ENCODE measurements at places on chromosomes 5 and 9. TPM values are rescaled to one million over a fixed set of nuclear protein-coding genes. Genes with fewer than 3 reads are reported as not detected.

- no peaks in the 10 kb centered on the region for H3K4me1 ChIP-seq
- DNase-seq: no peak
- no peak overlapping the region for H3K27ac ChIP-seq
- H3K27me3 ChIP-seq: no peaks in the 10 kb centered on the region
Observed at GRCh38 chr5:171093598-171093997, 215.4 kb upstream of the TLX3 start.

The ADAMTS2 gene
- 24.3 TPM for total RNA-seq

GRCh38 chr5:111537141-111538024 is 25.0 kb upstream of the STARD4 start:
- no peaks in the 10 kb centered on the region for H3K36me3 ChIP-seq
- H3K27me3 ChIP-seq: no peaks in the 10 kb centered on the region
- H3K4me1 ChIP-seq: no peaks in the 10 kb centered on the region
- H3K4me3 ChIP-seq: no peak overlapping the region
- no peak for DNase-seq

The RARS1 gene
- total RNA-seq: 35.2 TPM

DNA sequence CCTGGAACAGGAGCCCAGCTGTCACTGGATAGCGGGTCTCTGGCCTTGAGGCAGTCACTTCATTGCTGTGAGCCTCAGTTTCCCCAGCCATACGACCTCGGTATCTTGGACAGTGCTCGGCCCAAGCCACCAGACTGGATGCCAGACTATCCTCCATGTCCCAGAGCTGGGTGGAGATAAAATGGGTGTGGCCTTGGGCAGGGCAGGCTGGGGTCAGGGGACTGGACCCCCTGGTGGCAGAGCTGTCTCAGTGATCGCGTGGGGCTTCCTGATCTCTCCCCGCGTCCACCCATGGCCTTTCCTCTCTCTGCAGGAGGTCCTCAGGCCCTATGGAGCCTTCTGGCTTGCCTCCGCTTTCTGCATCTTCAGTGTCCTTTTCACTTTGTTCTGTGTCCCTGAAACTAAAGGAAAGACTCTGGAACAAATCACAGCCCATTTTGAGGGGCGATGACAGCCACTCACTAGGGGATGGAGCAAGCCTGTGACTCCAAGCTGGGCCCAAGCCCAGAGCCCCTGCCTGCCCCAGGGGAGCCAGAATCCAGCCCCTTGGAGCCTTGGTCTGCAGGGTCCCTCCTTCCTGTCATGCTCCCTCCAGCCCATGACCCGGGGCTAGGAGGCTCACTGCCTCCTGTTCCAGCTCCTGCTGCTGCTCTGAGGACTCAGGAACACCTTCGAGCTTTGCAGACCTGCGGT is 10.0 kb downstream of the SLC2A8 start:
- no peak for DNase-seq
- H3K36me3 ChIP-seq: peaks cover 2% of the 10 kb centered on the region
- no peaks in the 10 kb centered on the region for H3K27me3 ChIP-seq

The ADAMTS12 gene
- 6.4 TPM for total RNA-seq

- no peak overlapping the region for H3K4me3 ChIP-seq
- no peaks in the 10 kb centered on the region for H3K36me3 ChIP-seq
- H3K27me3 ChIP-seq: no peaks in the 10 kb centered on the region
- DNase-seq: no peak
Observed at GRCh38 chr5:9419794-9420193, 126.1 kb downstream of the SEMA5A start.

DNA sequence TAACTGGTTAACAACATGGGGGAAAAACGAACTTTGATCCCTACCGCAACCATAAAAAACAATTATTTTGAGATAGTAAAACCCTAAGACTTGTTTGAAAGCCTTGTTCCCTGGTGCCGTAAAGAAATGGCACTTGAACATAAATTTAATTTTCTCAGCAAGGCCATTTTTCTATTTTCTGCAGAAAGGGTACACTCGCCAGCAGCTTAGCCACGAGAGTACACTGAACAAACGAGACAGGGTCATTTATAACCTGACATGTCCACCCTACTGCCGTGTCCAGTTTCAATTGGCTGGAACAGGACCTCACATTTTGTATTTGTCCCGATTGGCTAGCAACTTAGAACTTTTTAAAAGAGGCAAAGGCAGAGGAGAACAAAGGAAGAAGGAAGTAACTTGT is 26.8 kb downstream of the FBXW11 start:
- no peak overlapping the region for H3K27ac ChIP-seq
- H3K27me3 ChIP-seq: no peaks in the 10 kb centered on the region
- H3K36me3 ChIP-seq: no peaks in the 10 kb centered on the region
- H3K4me3 ChIP-seq: no peak overlapping the region
